PC-9 (cell line): ENCODE measurements at places on chromosomes 4 and X.

GRCh38 chrX:109928596-109929335 lies 74.1 kb upstream of the TMEM164 start:
- no peak for DNase-seq

- no peak for DNase-seq
These were observed 16.0 kb downstream of the UBA6 start for GRCh38 chr4:67684839-67685531.

GRCh38 chr4:151960449-151961230 lies 199.8 kb upstream of the GATB start:
- DNase-seq, result no peak

DNA sequence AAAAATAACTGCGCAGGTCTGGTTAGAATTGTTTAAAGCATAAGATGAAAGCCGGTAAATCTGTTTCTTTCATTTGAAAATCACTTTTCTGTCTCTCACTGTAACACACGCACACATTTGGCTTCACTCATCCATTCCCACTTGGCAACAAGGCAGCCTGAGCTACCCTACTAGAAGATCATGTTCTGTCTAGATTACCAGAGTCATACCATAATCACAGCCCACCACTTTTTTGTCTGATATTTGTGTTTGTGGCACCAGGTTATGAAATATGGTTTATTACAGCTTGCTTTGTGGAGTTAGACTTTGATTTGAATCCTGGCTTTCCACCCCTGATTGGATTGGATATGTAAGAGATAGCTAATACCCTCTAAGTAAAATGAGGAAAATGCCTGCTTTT lies 2.2 kb downstream of the USO1 start:
- DNase-seq, result no peak

GRCh38 chr4:120524237-120524636 lies 398.3 kb downstream of the PRDM5 start:
- DNase-seq, result no peak
